ENCODE measurements at places on chromosomes 2 and 18. TPM values are rescaled to one million over a fixed set of nuclear protein-coding genes. Genes with fewer than 3 reads are reported as not detected.

- H3K27ac ChIP-seq: no peak overlapping the region
- DNase-seq: no peak
- H3K27me3 ChIP-seq: no peaks in the 10 kb centered on the region
- no peak overlapping the region for H3K4me3 ChIP-seq
- no peaks in the 10 kb centered on the region for H3K36me3 ChIP-seq
- no peaks in the 10 kb centered on the region for H3K4me1 ChIP-seq
Measured at GRCh38 chr2:19244460-19245363, 113.7 kb downstream of the OSR1 start.

GRCh38 chr2:68196120-68196716 is 38.5 kb downstream of the PNO1 start:
- H3K27ac ChIP-seq: no peak overlapping the region
- H3K36me3 ChIP-seq: no peaks in the 10 kb centered on the region
- no peaks in the 10 kb centered on the region for H3K4me1 ChIP-seq
- DNase-seq: no peak
- H3K27me3 ChIP-seq: no peaks in the 10 kb centered on the region

DNA sequence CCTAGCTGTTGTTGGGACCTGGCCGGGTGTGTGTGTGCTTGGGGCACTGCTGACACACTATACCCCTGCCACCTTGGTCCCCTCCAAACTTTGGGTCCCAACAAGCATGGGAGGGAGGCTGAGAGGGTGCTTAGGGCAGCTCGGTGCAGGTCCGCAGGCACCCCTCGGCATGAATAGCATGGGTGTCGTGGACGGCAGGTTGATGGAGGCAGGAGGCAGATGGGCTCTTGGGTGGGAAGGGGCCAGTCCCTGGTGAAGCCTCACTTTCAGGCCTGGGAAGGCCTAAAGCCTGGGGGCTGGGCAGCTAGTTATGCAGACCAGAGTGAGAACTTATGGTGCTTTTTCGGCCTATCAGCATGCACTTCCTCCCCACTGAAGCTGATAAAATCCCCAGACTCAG is 164.2 kb downstream of the CDH19 start:
- no peaks in the 10 kb centered on the region for H3K27me3 ChIP-seq
- no peaks in the 10 kb centered on the region for H3K36me3 ChIP-seq
- no peak for DNase-seq
- H3K4me1 ChIP-seq: no peaks in the 10 kb centered on the region
- no peak overlapping the region for H3K27ac ChIP-seq
- no peak overlapping the region for H3K4me3 ChIP-seq

DNA sequence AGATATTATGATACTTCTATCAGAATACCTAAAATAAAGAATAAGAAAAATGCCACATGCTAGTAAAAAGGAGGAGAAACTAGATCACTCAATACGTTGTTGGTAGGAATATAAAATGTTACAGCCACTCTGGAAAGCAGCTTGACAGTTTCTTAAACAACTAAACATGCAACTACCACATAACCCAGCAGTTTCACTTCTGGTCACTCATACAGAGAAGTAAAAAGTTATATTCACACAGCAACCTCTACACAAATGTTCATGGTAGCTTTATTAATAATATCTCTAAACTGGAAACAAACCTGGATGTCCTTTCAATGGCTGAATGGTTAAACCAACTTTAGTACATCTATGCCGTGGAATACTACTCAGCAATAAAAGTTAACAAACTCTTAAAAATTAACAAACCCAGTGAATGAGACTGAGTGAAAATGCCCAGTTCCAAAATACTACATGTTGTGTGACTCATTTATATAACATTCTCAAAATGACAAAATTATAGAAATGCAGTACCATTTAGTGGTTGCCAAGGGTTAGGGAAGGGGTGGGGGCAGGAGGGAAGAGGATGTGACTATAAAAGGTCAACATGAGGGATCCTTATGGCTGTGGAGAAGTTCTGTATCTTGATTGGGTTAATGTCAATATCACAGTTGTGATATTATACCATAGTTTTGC is 124.1 kb downstream of the MMADHC start:
- DNase-seq: no peak
- H3K36me3 ChIP-seq: no peaks in the 10 kb centered on the region
- no peak overlapping the region for H3K27ac ChIP-seq
- no peak overlapping the region for H3K4me3 ChIP-seq
- H3K27me3 ChIP-seq: no peaks in the 10 kb centered on the region

- H3K27me3 ChIP-seq: no peaks in the 10 kb centered on the region
- no peak for DNase-seq
- H3K36me3 ChIP-seq: no peaks in the 10 kb centered on the region
- no peak overlapping the region for H3K27ac ChIP-seq
Measured at GRCh38 chr18:28946471-28946870, 769.5 kb upstream of the CDH2 start.

DNA sequence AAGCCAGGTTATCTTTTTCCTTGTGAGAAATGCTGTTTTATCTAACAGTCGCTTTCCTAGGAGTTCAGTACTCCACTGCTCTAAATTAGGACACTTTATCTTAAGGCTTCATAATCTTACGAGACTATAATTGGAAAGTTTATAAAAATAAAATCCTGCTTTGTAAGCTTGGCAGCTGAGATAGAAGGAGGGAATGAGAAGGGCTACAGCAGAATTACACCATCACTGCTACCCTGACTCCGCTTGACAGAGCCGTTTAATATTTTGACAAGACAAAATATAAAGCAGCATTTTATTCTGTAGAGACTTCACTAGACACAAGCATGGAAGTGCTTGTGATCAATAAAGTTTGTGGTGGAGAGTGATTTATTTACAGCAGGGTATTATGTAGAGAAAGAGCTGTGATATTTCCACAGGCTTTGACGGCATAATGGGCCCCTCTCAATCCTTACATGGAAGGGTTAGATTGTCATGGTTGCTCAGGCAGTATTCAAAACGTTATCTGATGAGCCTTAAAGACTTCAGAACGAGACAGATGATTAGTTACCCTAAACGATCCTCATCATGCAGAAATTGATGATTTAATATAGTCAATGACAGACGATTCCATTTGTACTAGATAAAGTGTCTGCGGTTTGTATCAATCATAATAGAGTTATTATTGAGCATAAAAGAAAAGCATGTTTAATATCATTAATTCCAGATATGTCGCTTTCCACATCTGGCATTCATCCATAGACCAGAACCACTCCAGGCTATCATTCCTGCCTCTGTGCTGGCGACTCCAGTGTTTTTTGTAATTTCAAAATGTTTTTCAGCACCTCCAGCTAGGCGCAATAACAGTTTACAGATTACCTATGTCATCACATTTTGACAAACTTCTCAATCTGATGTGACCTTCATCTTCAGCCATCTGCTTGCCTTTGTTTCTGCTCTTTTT is 242.2 kb downstream of the FIGN start:
- H3K27ac ChIP-seq: no peak overlapping the region
- H3K4me1 ChIP-seq: no peaks in the 10 kb centered on the region
- H3K27me3 ChIP-seq: no peaks in the 10 kb centered on the region
- no peak for DNase-seq
- H3K36me3 ChIP-seq: no peaks in the 10 kb centered on the region

- no peak overlapping the region for H3K4me3 ChIP-seq
- H3K27ac ChIP-seq: no peak overlapping the region
- H3K4me1 ChIP-seq: peaks cover 38% of the 10 kb centered on the region
- H3K27me3 ChIP-seq: peaks cover 39% of the 10 kb centered on the region
Measured at GRCh38 chr2:73289304-73289703, 4.0 kb downstream of the EGR4 start.

GRCh38 chr2:220348206-220348605 is 720.8 kb downstream of the SLC4A3 start:
- H3K36me3 ChIP-seq: no peaks in the 10 kb centered on the region
- H3K27me3 ChIP-seq: no peaks in the 10 kb centered on the region
- no peaks in the 10 kb centered on the region for H3K4me1 ChIP-seq
- no peak for DNase-seq
- H3K4me3 ChIP-seq: no peak overlapping the region

DNA sequence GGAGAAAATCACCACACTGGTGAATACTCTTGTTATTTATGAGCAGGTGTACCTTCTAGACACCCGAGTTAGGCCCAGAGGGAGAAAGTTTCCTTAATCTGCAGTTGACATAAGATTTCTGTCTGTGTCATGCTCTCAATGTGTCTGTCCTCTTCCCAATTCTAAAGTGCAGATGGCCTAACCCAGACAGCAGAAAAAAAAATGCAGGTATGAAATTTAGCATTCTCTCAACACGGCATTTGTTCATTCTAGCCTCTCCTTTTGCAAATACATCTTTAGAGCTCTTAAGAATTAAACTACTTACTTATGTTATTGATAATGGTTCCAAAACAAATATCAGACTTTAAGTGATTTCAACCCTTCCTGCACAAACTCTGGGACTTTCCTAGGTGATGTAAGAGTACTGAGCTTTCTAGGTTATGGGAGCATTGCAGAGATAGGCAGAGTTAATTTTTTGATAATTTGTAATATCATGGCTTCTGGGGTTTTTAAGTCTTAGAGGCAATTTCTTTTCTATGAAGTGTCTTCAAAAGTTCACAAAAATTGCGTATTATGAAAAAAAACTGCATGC is 32.9 kb upstream of the ITGB6 start:
- DNase-seq: no peak
- no peaks in the 10 kb centered on the region for H3K27me3 ChIP-seq
- no peak overlapping the region for H3K27ac ChIP-seq
- H3K4me1 ChIP-seq: no peaks in the 10 kb centered on the region
- H3K4me3 ChIP-seq: no peak overlapping the region

GRCh38 chr2:100476606-100477005 is 6.3 kb downstream of the NMS start:
- no peaks in the 10 kb centered on the region for H3K27me3 ChIP-seq
- H3K27ac ChIP-seq: no peak overlapping the region
- DNase-seq: no peak
- H3K36me3 ChIP-seq: no peaks in the 10 kb centered on the region
- H3K4me3 ChIP-seq: no peak overlapping the region

DNA sequence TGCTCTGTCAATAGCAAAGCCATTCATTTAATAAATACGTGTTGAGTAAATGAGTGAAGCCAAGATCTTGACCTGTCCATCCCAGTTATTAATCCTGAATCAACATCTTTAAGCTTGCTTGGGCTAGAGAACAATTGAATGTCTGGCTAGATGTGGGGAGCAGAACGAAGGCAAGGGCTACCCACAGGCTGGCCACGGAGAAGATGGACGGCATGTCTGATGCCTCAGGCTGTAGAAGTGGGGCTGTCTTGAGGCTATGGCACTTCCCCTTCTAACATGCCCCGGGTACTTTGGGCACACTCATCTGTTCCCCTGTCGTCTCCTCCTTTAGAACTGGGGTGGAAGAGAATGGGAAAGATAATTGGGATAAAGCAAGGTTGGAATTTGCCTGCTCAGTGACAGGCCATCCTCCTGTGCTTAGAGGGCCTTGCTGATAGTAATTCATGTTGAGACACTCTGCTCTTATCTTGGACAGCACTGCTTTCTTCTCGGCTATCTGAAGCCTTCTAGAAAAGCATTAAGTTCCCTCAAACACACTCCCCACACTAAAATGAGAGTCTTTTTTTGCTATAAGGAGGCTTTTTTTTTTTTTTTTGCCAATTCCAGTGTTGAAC is 225.7 kb downstream of the MREG start:
- H3K27me3 ChIP-seq: no peaks in the 10 kb centered on the region
- H3K27ac ChIP-seq: no peak overlapping the region
- no peaks in the 10 kb centered on the region for H3K4me1 ChIP-seq
- DNase-seq: no peak

- DNase-seq: no peak
- H3K4me3 ChIP-seq: no peak overlapping the region
- H3K4me1 ChIP-seq: peaks cover 11% of the 10 kb centered on the region
- H3K36me3 ChIP-seq: no peaks in the 10 kb centered on the region
Measured at GRCh38 chr2:9667826-9668225, 37.0 kb upstream of the YWHAQ start.

DNA sequence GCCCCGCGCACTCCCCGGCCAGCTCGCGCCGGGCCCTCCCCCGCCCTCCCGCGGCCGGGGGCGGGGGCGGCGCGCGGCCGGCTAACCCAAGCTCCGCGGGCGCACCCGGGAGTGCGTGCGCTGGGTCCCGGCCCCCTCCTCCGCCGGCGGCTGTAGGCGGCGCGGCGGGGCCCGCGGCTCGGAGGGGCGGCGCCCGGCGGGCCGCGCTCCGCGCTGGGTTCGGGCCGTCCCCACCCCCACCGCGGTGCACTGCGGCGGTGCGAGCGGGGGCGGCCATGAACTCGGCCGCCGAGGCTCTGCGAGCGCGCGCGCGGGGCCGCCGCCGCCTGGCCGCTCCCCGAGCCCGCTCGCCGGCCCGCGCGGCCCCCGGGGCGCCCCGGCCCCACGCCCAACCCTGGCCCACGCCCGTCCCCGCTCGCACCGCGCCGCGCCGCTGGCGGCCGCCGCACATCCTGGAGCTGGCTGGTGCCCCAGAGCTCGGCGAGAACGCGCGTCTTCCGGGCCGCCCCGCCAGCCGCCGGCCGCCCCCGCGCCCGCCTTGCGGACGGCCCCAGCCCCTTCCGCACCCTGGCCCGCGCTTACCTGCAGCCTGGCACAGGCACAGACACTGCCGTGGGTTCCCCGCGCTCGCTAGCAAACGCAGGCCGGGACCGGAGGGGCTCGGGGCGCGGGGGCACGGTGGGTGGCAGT is at the start of gene ZBTB14:
ZBTB14 (minus strand) TSS at position 496 of the 690 bp plus-strand sequence. CDS start 2,480 bp downstream, outside the sequence.
- H3K4me3 ChIP-seq: peak within 1 kb of the TSS; percentile 95
- H3K27me3 ChIP-seq: no peaks in the 10 kb centered on the region
- H3K36me3 ChIP-seq: peaks cover 14% of the 10 kb centered on the region
- peaks cover 16% of the 10 kb centered on the region for H3K4me1 ChIP-seq

GRCh38 chr2:228535396-228535795 is 353.9 kb upstream of the SPHKAP start:
- H3K27ac ChIP-seq: no peak overlapping the region
- H3K27me3 ChIP-seq: no peaks in the 10 kb centered on the region
- no peaks in the 10 kb centered on the region for H3K4me1 ChIP-seq
- no peaks in the 10 kb centered on the region for H3K36me3 ChIP-seq
- DNase-seq: no peak
- no peak overlapping the region for H3K4me3 ChIP-seq

The COLEC11 gene
- 0.61 TPM for total RNA-seq

The UGT1A10 gene
- total RNA-seq: not detected

The ITGA6 gene
- total RNA-seq: 34.0 TPM

The CFC1 gene
- total RNA-seq: not detected

The CAPG gene
- total RNA-seq: 19.3 TPM

The KCMF1 gene
- 70.8 TPM for total RNA-seq

The ZSCAN30 gene
- 15.4 TPM for total RNA-seq

The CLEC4F gene
- 1.4 TPM for total RNA-seq

The SP140 gene
- 69.1 TPM for total RNA-seq

The SERPINB3 gene
- not detected for total RNA-seq

The DYNAP gene
- total RNA-seq: not detected

The ATOH8 gene
- not detected for total RNA-seq

The MPP4 gene
- total RNA-seq: 0.15 TPM

The LHCGR gene
- total RNA-seq: not detected

All from natural killer cell (primary cell).